ENCODE measurements at places on chromosomes 5 and 9.

DNA sequence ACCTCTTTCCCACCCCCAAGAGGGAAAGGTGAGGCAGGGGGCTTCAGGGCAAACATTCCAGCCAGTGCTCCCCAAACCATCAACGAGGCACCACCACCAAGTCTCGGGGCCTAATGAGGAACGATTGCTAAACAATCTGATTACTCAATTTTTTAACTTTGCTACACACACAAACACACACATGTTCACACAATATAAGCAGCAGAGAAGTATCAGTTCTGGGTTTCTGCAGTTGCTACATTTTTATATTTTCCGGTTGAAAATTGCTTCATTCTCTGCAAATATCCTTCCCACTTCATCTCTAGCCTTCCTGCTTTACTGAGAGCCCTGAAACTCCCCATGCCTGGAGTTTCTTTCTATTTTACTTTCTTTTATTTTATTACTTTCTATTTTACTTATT, 60.2 kb downstream of the FEM1C start:
- DNase-seq, result no peak

DNA sequence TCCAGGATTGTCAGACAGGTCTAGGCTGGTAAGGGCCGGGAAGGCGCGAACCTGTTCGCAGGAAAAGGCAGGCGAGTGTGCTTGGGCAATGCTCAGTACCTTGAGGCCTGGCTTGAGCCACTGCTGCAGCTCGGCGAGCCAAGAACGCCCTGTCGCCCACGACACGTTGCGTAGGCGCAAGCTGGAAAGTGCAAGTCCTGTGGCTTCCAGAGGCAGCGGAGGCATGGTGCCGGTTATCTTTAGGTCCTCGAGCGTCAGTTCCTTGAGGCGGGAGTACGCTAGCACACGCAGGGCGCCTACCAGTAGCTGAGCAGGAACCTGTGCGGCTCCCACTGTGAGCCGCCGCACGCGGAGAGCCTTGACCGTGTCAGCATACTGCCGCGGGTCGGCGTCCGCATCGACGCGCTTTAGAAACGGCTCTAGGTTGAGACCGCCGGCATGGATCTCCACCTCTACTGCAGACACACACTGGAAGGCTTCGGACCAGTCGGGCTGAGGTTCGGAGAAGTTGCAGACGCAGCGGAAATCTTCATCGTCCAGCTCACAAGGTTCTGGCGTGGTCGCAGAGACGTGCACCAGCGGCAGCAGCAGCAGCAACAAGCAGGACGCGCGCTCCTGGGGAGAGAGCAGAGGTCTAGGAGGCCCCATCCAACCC, 482 bp downstream of the CD14 start:
- peak; percentile 42 for DNase-seq

- DNase-seq, result no peak
Measured at GRCh38 chr5:77960863-77961396, 184.8 kb upstream of the TBCA start.

- DNase-seq, result no peak
Measured at GRCh38 chr5:66810848-66811261, 214.7 kb downstream of the MAST4 start.

DNA sequence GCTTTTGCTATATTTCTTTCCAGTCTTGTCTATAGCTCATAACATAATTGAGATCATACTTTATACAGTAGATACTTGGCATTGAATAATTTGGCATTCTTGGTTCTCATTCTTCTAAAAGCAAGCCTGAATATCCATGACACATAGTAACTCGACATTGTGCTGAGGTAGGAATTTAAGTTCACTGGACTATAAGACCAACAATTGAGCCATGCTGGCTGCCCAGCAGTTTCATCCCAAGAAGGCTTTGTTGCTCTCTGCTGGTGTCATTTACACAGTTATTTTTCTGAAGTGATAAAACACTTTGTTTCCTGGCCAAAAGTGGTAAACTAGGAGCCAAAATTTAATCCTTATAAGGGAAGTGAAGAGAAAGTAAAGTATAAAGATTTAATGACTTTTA, 192.0 kb downstream of the ADAMTSL1 start:
- DNase-seq, result no peak

DNA sequence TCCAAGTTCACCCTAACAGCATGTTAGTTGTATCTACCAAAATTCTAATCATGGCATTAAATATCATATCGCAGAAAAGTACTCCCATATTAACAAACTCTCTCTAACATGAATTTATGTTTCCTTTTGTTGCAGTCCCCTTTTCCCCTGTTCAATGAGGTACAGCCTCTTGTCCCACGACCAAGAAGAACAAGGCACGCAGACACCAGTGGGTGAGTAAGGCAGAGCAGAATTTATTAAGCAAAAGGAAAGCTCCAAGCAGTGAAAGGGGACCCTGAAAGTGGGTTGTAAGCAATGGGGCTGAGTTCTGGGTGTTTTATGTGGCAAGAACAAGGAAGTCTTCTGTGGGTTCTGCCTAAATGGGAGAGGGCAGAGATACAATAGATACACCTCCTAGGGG, 183.5 kb downstream of the LURAP1L start:
- no peak for DNase-seq

GRCh38 chr5:151267491-151268260, 14.7 kb downstream of the GM2A start:
- DNase-seq, result no peak

- DNase-seq, result no peak
Measured at GRCh38 chr9:116654059-116654355, 33.1 kb upstream of the TRIM32 start.

GRCh38 chr5:142110046-142110531, 1.5 kb downstream of the NDFIP1 start:
- no peak for DNase-seq

DNA sequence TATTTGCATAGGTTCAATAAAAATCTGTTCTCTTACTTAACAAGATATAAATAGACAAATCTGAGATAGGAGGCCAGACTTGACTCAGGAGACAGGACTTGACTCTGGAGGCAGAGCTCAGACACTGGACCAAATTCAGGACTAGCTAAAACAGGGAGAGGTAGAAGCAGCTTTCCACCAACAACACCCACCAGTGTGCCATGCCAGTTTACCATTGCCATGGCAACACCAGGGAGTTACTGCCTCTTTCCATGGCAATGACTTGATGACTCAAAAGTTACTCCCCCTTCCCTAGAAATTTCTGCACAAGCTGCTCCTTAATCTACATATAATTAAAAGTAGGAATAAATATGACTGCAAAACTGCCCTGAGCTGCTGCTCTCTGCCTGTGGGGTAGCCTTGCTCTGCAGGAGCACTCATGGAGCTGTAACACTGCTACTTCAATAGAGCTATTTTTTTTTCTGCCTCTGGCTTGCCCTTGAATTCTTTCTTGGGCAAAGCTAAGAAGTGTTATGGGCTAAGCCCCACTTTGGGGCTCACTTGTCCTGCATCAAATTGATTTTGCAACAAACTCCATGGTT, 473.0 kb downstream of the PLK2 start:
- DNase-seq, result no peak

DNA sequence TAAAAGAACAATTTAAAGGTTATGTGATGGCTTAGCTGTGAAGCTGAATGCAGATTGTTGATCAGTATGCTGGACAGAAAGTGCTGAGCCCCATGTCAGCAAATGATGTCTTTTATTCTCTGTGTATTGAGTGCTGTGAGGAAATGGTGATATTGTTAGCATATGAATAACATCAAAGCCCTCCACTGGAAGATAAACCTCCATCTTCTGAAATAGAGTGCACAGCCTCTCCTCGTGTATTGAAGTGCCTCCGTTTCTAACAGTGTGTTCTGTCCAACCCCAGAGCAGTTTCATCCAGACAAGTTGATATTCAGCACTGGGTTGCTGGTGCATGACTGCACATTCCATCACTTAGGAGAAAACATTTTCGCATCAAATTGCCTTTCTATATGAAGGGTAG, 242.9 kb downstream of the CSNK1G3 start:
- DNase-seq, result no peak

DNA sequence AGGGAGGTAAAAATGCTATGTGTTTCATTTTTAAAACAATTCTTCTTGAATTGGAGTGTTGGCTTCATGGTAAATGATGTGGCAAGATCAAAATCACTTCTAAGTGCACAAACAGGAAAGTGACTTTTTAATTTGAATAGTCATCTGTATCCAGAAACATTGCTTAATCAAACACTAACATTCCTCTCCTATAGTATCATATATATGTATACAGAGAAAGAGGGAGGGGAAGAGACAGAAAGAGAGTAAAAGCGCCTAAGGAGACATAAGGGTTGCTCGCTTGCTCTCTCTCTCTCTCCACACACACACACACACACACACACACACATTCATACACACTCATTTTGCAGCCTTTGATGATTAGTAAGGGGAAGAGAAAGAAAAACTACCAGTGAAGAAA, 95.4 kb upstream of the PRDM9 start:
- no peak for DNase-seq

GRCh38 chr9:21443849-21444625, 3.8 kb downstream of the IFNA1 start:
- no peak for DNase-seq

- DNase-seq, result no peak
Measured at GRCh38 chr5:116475338-116475737, 99.3 kb downstream of the SEMA6A start.

DNA sequence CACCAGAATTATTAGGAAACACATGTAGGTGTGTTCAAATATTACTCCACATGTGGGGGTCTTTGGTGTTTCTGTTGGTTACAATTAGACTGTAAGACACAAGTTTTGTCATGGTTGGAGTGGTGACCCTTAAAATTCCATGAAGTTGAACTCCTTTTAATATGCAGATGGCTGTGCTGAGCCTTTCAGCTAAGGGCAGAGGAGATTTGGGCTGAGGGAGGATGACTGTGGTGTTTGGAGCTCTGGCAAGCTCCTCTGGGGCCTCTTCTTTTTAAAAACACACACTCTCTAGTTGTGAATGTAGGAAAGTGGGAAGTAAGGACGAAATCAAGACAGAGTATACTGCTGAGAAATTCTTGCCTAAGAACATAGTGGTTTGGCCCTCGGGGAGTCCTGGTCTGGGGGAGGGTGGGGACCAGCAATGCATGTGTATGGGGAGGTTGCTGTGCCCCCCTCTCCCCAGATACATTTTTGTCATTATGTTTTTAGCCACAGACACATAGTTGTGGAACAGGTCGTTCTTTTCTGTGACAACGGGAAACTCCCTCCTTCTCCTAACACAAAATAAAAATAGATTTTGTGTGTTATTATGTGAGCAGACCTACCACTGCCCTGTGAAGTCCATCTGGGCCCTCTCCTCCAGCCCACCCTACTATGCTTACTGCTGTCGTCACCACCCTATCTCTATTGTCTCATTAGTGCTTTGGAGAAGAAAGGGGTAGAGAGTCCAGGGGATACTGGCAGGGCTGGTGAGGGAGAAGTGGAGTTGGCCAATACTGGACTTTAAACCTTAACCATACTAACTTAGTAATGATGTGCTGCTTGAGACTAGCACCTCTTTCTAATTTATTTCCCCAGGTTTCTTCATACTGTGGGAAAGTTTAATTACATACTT, 10.0 kb downstream of the SMARCA2 start:
- no peak for DNase-seq

DNA sequence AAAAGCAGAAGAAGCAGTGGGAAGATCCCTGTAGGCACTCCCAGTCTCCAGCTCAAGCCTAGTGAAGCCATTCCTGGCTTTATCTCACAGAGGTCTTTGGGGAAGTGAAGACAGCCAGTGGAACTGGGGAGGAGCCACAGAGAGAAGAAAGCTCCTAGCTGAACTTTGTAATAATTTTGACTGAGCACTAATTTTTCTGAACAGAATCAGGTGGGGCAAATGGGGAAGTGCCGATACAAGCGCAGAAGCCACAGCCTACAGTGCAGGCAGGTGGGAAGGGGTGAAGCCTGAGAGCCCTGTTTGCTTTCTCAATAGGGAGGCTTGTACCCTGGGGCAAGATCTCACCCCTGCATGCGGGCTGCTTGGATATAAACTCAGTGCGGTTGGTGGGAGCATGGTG, 48.4 kb upstream of the SNAPC3 start:
- no peak for DNase-seq

GRCh38 chr9:122088880-122089706, 4.0 kb downstream of the TTLL11 start:
- DNase-seq, result peak; percentile 62

GRCh38 chr5:18457255-18457654, 823.0 kb downstream of the TAF11L14 start:
- no peak for DNase-seq

DNA sequence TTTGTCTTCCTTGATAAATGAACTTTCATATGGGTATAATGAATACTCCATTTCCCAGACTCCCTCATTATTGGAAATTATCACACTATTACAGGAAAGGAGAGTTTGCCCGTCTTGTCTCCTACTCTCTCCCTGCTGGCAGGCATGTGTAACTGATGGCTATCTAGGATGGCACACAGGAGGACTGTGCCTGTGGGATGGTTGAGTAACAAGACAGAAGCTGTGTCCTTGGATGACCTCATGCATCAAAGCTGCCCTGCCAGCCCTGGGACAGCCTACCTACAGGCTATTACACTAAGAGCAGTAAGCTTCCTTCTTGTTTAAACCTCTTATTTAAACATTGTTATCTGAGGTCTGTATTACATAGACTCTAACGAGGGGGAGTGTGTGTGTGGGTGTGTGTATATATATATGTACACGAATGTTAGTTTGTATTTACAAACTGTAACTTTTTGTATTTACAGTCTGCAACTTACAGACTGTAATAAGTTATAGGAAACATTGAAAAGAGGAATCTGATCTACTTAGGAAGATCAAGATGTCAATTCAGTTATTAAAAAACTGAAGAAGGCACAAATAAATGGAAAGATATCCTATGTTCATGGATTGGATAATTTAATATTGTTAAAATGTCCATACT, 247.6 kb upstream of the ACO1 start:
- DNase-seq, result no peak

DNA sequence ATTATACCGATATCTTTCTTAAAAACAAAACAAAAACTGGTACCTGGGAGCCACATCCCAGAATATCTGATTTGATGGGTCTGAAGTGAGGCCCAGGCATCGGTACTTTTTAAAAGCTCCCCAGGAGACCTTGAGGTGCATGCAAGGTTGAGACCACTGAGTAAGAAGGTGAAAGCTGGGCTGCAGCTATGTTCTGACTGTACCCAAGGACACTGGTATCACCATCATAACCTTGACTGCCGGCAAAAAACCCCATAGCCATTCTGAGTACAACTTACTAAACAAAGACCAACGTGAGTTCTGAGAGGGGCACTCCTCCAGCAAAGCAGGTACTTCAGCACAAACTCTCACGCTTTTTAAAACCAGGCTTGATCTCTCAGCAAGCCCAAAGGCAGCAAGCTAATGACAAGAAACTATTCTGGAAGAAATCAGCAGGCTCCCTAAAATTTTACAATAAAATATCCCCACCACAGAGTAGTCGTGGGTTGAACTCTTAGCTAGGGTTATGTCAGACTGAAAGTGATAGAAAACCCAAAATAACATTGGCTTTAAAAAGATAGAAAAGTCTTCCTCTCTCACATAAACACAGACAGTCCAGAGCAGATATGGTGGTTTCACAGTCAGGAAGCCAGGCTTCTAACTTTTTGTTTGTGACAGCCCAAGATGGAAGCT, 263.9 kb downstream of the SAXO1 start:
- DNase-seq, result no peak
